Stimulated activated CD4-positive, alpha-beta T cell treated with anti-CD3 and anti-CD28 coated beads, Interleukin-12 subunit alpha, Interleukin-12 subunit beta, amount 100 ng/mL, for 4 hours (primary cell): ENCODE measurements at places on chromosomes 12 and 14.
A peak's percentile ranks its signal among the peaks of the same experiment; 100 is the strongest.

- no peak for DNase-seq
Observed at GRCh38 chr12:85531341-85531740, 251.3 kb downstream of the ALX1 start.

DNA sequence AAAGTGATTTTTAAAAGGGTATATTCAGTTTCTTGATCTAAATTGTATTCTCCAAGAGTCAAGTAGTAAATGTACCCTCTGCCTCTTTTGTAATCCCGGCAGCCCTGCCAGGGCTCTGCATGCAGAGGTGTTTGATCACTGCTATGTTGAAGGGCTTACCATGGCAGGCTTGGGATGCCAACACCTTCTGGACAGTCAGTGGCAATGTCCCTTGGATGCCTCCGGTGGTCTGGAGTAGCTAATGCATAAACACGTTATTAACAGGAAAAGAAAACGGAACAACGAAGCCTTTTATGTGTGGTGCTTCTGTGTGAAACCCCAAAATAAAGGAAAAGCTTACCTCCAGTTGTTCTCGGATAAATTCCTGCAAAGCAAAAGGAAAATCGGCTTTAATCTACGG is 19.9 kb downstream of the EIF2B2 start:
- no peak for DNase-seq

GRCh38 chr12:65566751-65567150 is 257.5 kb upstream of the HMGA2 start:
- no peak for DNase-seq

- DNase-seq, result no peak
Observed at GRCh38 chr12:121455766-121456420, 56.0 kb downstream of the RNF34 start.

DNA sequence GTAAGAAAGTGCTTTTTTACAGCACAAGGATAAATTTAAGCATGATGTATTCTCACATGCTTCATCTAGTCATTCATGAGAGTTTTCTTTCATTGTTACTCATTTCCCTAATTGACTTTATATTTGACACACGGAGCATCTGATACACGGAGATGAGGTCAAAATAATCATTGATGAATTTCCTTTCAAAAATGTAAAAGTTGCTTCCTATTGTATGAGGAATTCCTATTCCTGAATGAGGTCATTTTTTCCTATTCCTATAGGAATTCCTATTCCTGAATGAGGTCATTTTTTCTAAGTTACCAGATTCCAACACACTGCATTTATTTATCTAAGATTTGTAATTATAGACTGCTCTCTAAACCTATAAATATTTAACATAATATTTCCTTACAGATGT is 316.7 kb upstream of the KITLG start:
- DNase-seq, result no peak

DNA sequence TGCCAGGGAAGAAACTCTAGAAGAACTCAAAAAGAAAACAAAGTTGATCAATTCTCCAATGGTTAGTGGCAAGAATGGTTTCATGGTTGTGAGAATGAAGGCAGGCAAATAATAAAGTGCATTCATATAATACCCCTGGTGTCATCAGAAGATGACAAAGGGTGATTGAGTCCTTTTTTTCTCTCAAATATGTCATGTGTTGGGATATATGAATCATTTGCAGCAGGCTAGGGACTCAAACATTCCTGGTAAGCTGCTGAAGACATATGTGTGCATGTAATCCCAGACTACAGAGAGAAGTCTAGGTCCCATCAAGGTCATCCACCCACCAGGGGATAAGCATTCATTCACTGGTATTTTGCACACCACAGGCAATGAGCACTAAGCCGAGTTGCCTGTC is 82.4 kb upstream of the MYF6 start:
- DNase-seq, result no peak

GRCh38 chr14:73244541-73245290 is 7.4 kb downstream of the PAPLN start:
- DNase-seq, result no peak

- no peak for DNase-seq
Observed at GRCh38 chr14:58315606-58316005, 17.3 kb downstream of the ARID4A start.

GRCh38 chr12:56836800-56837663 is 73.9 kb downstream of the HSD17B6 start:
- no peak for DNase-seq

DNA sequence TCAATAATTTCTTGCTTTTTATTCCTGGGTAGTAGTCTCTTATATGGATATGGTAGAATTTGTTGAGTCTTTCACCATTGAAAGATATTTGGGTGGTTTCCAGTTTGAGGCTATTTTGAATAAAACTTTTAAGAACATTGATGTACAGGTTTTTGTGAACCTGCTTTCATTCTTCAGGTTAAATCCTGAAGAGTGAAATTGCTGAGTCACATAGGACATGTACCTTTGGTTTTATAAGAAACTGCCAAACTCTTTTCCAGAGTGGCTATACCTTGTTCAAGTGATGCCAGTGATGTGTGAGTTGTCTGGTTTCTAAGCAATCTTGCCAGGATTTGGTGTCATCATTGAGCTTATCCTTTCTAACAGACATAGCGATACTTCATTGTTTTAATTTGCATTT is 184.6 kb upstream of the PZP start:
- DNase-seq, result no peak

- DNase-seq, result no peak
Observed at GRCh38 chr14:69392481-69392880, 5.6 kb downstream of the ERH start.

- DNase-seq, result no peak
Observed at GRCh38 chr12:131795064-131795463, 33.1 kb upstream of the MMP17 start.

GRCh38 chr12:52508211-52508610 is 12.0 kb downstream of the KRT5 start:
- DNase-seq, result no peak

DNA sequence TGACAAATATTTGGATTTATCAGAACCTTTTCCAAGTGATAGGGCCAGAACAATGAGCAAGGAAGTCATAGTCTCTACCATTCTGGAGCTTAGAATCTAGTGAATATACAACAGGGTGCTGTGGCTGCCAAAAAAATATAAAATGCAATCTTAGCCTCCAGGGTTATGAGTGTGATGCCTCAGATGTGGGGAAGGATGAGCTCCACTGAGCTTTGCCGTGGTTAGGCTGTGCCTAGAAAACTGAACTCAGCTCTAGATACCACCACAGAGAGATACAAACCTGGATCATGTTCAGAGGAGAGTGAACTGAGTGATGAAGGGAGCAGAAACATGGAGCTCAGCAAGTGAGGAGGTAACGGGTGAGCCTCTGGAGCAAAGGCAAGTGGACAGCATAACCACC is 138.1 kb upstream of the HIF1A start:
- no peak for DNase-seq

DNA sequence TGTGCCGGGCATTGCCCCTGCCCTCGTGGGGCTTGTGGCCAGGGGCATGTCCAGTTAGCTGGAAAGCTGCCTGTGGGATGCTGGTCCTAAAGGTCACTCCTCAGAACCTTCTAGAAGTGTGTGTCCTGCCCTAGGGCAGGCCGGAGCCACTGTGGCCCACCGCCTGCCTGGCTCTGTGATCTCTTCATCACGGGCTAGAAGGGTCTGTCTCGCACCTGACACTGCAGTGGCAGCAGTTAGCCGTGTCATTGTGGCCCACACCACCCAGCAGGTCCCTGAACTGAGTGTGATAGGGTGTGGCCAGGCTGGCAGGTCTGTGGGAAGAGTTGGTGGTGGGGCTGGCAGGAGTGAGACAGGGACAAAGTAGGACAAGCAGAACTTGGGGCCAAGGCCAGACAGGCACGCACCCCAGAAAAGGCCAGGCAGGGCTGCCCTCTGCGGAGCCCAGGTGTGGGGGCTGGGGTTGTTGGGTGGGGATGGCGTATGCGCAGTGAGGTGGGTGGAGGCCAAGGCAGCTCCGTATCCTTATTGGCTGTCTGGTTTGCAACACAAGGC is 41.2 kb downstream of the ADGRD1 start:
- DNase-seq, result no peak

DNA sequence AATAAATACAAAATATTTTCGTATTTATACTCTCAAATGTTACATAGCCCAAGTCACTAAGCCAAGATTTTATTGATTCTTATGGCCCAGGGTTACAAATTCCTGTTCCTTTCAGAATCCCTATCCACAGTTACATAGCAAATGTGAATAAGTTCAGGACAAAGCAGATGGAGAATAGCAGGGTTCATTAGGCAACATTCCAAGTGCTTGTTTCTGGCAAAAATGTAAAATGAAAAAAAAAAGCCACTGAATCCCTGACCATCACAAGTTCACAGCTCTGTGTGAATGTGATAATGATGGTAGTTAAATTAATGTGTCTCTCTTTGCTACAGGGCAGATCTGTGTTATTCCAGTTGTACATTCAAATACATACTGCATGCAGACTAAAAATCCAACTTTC is 74.6 kb downstream of the KCNC2 start:
- no peak for DNase-seq

GRCh38 chr12:19208456-19208855 is 78.9 kb downstream of the PLEKHA5 start:
- no peak for DNase-seq

GRCh38 chr12:118103601-118104382 is at the start of gene VSIG10:
VSIG10 (minus strand) TSS chr12:118104011; CDS start chr12:118103671, 340 bp downstream.
- peak; percentile 5 for DNase-seq

- DNase-seq, result no peak
Observed at GRCh38 chr12:97292588-97292987, 170.0 kb upstream of the RMST start.

DNA sequence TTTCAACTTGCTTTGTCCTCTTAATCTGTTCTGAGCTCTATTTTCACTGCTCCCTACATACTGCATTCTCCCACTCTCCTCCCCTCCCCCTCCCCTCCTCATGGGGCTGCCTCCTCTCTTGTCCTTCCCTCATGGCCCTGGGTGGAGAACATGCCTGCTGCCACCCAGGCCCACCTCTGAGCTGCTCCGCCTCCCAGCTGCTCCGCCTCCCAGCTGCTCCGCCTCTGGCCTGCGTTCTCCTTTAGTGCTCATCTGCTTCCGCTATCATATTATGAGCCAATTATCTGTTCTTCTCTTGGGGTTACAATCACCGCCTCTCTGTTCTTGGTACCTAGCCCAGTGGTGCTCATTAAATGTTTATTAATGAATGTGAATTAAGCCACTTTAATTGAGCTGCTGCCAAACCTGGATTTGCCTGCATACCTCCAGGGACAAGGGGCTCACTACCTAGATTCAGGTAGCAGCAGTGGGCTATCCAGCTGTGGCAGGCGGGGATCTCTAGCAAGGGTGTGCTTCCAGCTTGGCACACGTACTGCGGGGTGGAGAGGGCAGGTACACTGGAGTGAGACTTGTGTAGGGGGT is 32.0 kb upstream of the FAM181A start:
- DNase-seq, result no peak

DNA sequence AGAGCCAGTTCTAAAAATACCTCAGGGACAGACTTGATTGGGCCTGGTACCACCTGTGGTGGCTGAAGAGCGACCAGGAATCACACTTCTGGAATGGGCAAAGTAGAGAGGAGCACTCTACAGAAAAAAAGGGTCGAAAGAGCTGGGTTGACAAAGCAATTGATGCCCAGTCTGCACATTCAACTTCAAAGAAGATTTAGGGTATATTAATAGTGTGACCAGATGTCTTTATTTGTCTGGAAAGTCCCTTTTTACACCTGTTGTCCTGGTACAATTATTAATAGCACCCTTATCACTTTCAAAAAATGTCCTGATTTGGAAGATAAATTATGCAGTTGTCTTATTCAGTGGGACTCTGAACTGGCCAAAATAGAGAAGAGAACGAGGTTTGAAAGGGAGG is 137.5 kb downstream of the DYRK2 start:
- DNase-seq, result no peak

DNA sequence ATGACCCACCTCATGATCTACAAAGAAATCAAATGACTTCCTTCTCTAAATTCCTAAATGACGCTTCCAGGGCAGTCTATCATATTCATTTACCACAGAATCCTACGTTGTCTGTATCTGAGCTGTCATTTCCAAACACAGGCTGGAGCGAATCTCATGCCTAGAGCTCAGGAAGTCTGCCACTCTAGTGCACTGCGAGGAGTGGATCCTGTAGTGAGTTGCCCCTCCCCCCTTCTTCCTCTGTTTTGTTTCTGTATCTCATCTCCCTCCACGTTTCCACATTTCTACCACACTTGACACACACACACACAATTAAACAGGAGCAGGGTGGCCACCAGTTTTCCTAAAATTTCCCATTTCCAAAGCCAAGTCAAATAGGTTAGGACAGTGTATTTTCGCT is 415.4 kb upstream of the PRICKLE1 start:
- no peak for DNase-seq

GRCh38 chr14:95922080-95922479 is 45.4 kb downstream of the TUNAR start:
- DNase-seq, result no peak

DNA sequence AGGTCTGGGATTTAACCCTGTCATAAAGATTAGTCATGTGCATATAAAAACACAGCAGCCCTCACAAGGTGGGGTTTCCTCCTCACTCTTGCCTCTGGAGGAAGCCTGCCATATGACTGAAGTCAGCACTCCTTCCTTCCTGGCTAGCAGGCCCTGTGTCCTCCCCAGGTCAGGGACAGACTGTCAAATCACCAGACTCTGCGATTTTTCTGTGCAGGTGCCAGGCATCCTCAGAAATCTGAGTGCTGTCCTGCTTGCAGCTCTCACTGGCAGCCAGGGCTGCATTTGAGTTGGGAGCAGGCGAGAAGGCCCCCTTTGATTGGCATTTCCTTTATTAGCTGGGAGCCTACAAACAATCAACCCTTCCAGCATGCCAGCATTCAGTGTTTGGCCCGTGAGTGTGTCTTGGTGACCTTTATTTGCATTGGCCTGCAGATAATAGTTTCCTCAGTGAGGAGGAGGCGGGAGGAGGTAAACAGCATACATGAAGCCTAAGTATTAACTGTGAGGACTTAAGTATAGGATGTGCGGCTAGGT is 183.8 kb upstream of the ARHGAP5 start:
- no peak for DNase-seq

DNA sequence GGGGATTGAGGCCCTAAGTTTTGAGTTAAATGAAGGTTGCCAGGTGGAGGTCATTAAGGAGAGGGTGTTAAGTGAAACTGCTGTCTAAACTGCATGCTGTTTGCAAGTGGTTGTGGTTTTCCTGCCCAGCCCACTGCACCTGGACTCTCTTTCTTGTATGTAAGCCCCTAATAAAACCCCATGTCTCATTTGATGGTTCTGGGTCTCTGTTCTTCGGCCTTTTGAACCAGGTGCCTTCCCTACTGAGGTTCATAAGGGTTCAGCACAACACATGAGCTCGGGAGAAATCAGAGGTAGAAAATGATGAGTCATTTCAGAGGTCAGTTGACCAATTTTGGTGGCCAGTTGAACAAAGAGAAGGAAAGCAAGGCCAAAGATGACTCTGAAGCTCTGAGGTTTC is 382.5 kb downstream of the RPS29 start:
- no peak for DNase-seq

DNA sequence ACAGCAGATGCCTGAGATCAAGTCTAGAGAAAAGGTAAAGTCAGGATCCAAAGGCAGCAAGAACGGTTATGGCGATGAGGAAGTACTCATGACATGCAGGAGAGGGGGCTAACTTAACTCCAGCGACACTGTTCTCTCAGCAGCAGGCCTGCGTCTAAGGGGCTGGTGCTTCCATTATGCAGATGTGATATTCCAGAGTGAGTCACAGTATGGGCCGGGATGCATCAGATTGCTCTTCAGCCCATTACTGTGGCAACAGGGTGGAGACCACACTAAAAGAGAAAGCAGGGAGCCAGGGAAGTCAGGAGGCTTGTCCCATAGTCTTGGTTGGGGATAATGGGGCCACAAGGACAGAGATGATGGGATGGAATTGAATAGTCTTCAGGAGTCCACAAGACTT is 151.8 kb upstream of the NTF3 start:
- DNase-seq, result no peak
